ENCODE measurements at places on chromosomes 2 and 18.

- no peak for DNase-seq
Observed at GRCh38 chr2:232269867-232270266, 108.7 kb upstream of the ALPP start.

DNA sequence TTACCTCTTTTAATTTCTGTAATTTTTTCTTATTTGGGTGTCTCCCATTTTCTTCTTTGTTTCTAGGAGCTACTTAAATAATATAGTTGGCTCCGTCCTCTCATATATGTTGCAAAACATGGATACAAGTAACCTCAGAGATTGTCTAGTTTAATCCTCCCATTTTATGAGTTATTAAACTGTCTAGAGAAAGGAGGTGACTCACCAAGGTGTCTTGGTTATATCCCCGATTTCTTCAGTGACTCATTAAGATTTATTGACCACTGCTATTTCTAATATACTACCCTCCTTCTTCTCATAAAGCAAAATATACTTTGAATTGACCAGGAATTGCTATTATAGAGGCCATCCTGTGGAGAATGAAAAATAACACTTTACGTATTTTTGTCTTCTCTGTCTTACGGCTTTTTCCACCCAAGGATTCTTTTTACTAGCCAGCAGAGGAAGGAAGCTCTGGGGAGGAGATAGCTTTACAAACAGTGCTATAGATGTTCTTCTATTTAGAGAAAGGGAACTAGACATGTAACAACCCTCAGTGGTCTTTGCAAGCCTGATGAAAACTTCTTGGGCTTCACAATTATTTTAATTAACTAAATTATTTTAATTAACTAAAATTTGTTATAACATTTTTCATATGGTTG lies 300.4 kb upstream of the TNP1 start:
- DNase-seq = no peak

- no peak for DNase-seq
Observed at GRCh38 chr2:231127480-231127879, 2.6 kb upstream of the HTR2B start.

DNA sequence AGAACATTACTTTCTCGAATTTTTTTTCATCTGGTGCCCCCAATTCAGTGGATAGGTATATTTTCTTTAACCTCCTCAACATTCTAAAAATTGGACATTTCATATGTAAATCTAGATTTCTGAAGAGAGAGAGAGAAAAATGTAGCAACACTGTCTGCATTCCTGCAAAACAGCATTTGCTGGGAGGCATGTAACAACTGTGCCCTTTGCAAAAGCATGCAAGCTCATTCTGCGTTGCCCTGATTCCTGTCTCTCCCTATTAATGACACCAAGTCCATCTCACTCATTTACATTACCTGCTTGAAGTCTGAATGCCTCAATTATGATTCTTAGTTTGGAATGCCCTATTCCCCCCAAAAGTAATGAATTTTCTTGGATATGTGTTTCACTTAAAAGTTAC lies 79.8 kb upstream of the BARD1 start:
- DNase-seq = no peak

GRCh38 chr18:75455249-75456198 lies 28.0 kb upstream of the SMIM21 start:
- peak; percentile 35 for DNase-seq

- DNase-seq = peak; percentile 45
Observed at GRCh38 chr2:203673933-203674332, 32.5 kb upstream of the CD28 start.

GRCh38 chr2:127067620-127068350 lies 39.2 kb downstream of the BIN1 start:
- peak; percentile 78 for DNase-seq

DNA sequence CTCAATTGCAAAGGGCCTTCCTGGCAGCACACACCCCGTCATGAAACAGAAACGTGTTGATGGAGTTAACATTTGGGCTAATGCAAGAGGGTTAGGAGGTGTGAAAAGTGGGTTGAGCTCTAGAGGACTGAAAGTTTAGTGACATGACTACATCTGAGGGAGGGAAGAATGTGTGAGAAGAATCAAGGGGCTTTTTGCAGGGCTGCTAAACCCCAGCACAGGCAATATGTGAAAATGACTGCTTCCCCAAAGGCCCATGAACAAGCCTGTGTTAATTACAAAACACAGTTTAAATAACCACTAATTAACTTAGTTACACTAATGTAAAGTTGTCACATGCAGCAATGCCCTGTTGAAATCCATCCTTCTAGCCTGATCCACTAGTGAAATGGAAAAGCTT lies 63.4 kb upstream of the PEX13 start:
- DNase-seq = no peak

GRCh38 chr2:71477231-71477691 lies 23.9 kb downstream of the DYSF start:
- no peak for DNase-seq

- DNase-seq = no peak
Observed at GRCh38 chr2:10462178-10463083, 14.3 kb upstream of the ODC1 start.

DNA sequence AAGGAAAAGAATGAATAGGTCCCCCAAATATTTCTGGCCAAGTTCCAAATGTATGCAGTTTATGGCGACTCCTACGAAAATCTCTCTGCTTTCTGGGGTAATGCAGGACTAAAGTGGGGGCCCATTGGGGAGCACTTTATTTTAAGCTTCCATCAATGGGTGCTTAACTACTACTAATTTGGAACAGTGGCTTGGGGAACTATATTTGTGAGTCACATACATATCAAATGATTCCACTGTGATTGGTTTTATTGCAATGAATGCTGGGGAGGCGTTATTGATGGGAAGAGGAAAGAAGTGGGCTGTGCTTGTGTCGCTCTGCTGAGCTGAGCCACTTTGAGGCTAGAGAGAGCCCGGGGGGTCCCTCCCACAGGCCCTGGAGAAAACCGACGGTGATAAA lies 560.4 kb upstream of the SALL3 start:
- DNase-seq = no peak

GRCh38 chr2:174623106-174623637 lies 25.6 kb upstream of the WIPF1 start:
- DNase-seq = no peak

- no peak for DNase-seq
Observed at GRCh38 chr2:199940373-199940772, 14.9 kb downstream of the TYW5 start.

All from activated naive CD8-positive, alpha-beta T cell treated with anti-CD3 and anti-CD28 coated beads, Interleukin-2, amount 10 ng/mL, durations not matched to agents 7 days and 5 days (primary cell).